Lower lobe of right lung (tissue), 2 donors: ENCODE measurements at places on chromosomes 13 and 19. TPM values are rescaled to one million over a fixed set of nuclear protein-coding genes. Genes with fewer than 3 reads are reported as not detected.

Gene MAMSTR
- total RNA-seq = 1.5 TPM

Gene KLK14
- total RNA-seq = 0.89 TPM

Gene KL
- total RNA-seq = 14.7 TPM

Gene TMEM238
- 16.4 TPM for total RNA-seq

Gene ZNF573
- total RNA-seq = 9.7 TPM

Gene CLEC4G
- total RNA-seq = 2.9 TPM

Gene TMEM86B
- total RNA-seq = 4.8 TPM

DNA sequence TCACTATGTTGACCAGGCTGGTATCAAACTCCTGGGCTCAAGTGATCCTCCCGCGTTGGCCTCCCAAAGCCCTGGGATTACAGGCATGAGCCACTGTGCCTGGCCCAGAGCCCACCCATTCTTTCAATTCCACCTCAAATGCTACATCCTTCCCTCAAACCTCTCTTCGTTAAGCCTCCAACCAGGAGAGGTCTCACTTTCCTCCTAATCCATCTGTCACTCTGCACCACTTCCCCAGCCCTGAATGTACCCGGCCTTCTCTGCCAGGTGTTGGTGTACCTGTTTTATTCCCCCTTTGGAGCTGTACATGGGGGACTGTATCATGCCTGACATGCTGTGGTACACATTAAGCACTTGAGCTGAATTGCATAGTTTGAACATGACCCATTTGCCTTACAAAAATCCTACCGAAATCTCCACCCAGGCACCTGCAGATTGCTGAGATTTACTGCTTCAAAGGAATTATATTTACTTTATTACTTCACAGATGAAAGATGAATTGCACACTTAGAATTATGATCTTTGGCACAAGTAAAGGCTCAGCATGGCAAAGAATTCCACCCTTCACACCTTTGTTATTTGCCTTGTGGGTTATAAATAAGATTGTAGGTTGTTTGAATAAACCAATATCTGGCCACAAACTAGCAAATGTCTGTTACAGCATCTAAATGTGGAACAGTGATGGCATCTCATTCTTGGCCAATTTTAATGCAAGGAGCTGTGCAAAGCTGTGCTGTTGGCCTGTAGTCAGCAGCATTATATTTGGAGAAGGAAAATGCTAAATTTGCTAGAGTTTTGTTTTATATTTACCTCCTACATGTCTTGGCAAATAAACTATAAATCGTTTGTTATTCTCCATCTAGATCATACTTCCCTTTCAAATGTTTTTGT lies 15.6 kb upstream of the WASF3 start:
- no peaks in the 10 kb centered on the region for H3K27me3 ChIP-seq
- no peak overlapping the region for H3K27ac ChIP-seq
- H3K4me1 ChIP-seq = no peaks in the 10 kb centered on the region
- H3K4me3 ChIP-seq = no peak overlapping the region

DNA sequence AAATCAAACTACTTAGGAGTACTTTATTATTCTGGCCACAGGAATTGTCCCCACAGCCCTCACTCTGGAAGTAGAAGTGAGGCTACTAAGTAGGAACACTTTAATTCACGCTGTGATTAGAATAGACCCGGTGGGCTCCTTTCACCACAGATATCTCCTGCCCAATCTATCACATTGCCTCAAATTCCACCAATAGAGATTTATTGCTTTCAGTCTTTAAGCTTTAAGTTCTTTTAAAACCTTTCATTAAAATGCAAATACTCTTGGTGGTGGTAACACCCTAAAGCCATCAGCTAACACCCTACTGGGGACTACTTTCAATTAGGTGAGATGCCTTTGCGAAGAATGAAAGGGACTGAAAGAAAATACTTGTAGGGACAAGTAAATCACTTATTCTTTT lies 181.9 kb downstream of the DACH1 start:
- H3K4me3 ChIP-seq = no peak overlapping the region
- DNase-seq = no peak
- H3K27ac ChIP-seq = no peak overlapping the region
- H3K27me3 ChIP-seq = no peaks in the 10 kb centered on the region
- no peaks in the 10 kb centered on the region for H3K36me3 ChIP-seq

GRCh38 chr19:35045667-35046300 lies 4.3 kb downstream of the HPN start:
- no peak for DNase-seq
- peaks cover 28% of the 10 kb centered on the region for H3K4me1 ChIP-seq
- H3K27me3 ChIP-seq = no peaks in the 10 kb centered on the region
- no peaks in the 10 kb centered on the region for H3K36me3 ChIP-seq
- H3K27ac ChIP-seq = no peak overlapping the region
- H3K4me3 ChIP-seq = no peak overlapping the region

- H3K27me3 ChIP-seq = no peaks in the 10 kb centered on the region
- H3K36me3 ChIP-seq = no peaks in the 10 kb centered on the region
Observed at GRCh38 chr13:59780058-59780457, 383.7 kb downstream of the DIAPH3 start.

- H3K36me3 ChIP-seq = peaks cover 48% of the 10 kb centered on the region
- peaks cover 7% of the 10 kb centered on the region for H3K4me1 ChIP-seq
- no peak for DNase-seq
- peak within 1 kb of the TSS; percentile 21 for H3K4me3 ChIP-seq
- no peak within 1 kb of the TSS for H3K27ac ChIP-seq
Observed at GRCh38 chr19:58395220-58395978, at the start of gene RNF225. Gene RNF225 (plus strand): TSS chr19:58395656. CDS start chr19:58396090, 434 bp downstream.

GRCh38 chr13:109200556-109200955 lies 571.1 kb downstream of the MYO16 start:
- no peaks in the 10 kb centered on the region for H3K27me3 ChIP-seq
- no peak overlapping the region for H3K4me3 ChIP-seq
- H3K36me3 ChIP-seq = no peaks in the 10 kb centered on the region

DNA sequence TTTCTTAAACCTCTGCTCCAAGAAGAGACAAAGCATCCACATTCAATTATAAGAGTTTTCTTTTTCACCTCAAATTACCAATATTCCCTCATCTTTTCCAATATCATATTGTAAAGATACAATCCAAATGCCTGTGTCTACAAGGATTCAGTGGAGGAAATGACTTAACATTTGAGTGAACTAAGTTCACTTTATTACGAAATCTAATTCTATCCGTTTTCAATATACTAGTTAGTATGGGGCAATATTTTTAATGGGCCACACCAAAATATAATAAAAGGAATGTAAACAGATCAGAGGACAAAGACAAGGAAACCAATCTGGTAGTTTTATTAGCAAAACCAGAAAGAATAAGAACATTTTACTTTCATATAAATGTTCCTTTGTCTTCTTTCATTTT lies 136.0 kb downstream of the DCLK1 start:
- no peaks in the 10 kb centered on the region for H3K27me3 ChIP-seq
- H3K36me3 ChIP-seq = no peaks in the 10 kb centered on the region
- H3K4me1 ChIP-seq = no peaks in the 10 kb centered on the region

DNA sequence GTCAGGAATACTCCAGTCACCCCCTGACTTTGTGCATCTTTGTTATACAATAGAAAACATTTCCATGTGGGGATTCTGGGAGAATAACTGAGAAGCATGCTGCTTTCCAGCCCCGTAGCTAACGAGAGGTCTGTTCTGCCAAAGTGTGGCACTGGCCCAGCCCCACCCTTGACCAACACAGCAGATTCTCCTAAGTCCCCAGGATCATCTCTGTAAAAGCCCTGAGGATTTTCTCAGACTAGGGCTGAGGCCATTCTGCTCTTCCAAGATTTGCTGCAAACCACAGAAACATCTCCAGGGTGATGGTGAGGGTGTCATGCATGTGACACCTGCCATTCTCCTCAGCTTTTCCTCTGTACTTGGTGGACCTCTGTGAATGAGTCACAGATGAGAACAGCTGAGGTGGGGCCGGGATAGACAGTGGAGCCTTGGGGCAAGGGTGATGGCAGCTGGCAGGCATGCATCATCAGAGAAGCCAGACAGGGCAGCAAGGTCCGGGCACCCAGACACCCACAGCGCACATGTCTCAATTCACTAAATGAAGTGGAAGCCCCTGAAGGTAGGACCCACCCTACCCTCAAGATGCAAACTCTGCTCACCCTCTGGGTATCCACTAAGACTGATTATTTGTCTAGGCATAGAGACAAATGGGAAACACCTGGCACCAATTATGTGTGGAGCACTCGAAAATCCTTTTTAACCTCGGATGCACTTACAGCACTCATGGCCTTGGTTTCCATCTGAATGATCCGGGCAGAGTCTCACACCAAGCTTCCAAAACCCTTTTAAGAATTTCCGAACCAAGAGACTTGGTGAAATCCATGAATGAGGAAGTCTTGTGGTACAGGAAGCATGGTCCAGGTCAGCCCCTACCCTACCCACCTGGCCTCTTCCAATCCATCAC lies 20.1 kb upstream of the DOCK9 start:
- peaks cover 37% of the 10 kb centered on the region for H3K4me1 ChIP-seq
- no peaks in the 10 kb centered on the region for H3K36me3 ChIP-seq
- no peak overlapping the region for H3K27ac ChIP-seq
- no peak overlapping the region for H3K4me3 ChIP-seq

DNA sequence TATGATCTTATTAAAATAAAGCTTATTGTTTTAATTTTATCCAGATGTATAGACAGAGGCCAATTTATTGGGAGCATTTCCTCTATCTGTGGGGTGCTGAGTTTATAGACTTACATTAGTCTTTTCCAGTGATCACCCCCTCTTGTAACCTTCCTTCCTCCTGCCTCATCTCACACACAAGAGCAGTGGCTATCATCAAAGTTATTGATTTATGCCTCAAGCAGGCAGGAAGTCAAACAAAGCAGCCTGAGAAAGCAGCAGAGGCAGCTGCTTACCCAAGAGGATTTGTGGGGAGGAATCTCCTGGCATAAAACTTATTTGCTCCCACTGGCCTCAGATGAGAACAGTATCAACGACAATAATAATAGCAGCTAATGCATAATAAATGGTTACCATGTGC lies 26.3 kb upstream of the DCLK1 start:
- H3K36me3 ChIP-seq = no peaks in the 10 kb centered on the region
- H3K4me3 ChIP-seq = no peak overlapping the region

DNA sequence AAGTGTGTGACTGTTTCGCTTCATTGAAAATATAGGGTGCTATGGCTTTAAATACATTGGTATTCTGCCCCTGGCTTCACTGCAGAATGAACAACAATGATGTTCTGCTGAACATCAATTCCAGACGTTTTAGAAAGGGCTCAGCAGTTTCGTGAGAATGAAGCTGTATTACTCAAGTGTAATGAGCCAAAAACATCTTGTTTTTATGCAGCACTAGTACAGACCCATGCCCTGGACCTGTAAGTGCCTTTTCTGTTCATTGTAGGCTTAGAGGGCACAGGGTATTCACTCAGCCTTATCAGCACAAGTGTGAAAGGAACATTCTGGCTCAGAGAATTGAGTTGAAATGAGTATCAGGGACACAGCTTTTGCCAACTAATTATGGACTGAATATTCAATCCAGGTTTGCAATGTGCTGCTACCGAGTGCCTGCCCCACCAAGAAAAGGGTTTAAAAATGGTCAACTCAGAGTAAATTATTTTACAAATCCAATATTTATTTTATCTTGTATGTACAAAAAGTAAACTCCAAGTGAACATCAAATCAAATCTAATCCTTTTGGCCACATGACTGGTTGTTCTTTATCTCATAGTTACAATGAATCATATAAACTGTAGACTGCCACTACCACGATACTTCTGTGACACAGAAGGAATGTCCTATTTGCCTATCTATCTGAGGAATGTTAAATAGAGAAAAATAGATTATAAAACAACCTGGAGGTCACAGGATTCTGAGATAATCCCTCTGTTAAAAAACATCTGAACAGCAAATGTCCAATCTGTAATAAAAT lies 362.8 kb downstream of the NALCN start:
- no peaks in the 10 kb centered on the region for H3K27me3 ChIP-seq
- no peak overlapping the region for H3K27ac ChIP-seq
- no peaks in the 10 kb centered on the region for H3K36me3 ChIP-seq
- H3K4me3 ChIP-seq = no peak overlapping the region
- no peak for DNase-seq
